ENCODE measurements at places on chromosomes 5 and 9. TPM values are rescaled to one million over a fixed set of nuclear protein-coding genes. Genes with fewer than 3 reads are reported as not detected.

- DNase-seq, result no peak
- H3K4me1 ChIP-seq, result no peaks in the 10 kb centered on the region
- H3K4me3 ChIP-seq, result no peak overlapping the region
- H3K27ac ChIP-seq, result no peak overlapping the region
- H3K36me3 ChIP-seq, result no peaks in the 10 kb centered on the region
- no peaks in the 10 kb centered on the region for H3K27me3 ChIP-seq
Observed at GRCh38 chr9:89467278-89467625, 30.7 kb downstream of the SEMA4D start.

DNA sequence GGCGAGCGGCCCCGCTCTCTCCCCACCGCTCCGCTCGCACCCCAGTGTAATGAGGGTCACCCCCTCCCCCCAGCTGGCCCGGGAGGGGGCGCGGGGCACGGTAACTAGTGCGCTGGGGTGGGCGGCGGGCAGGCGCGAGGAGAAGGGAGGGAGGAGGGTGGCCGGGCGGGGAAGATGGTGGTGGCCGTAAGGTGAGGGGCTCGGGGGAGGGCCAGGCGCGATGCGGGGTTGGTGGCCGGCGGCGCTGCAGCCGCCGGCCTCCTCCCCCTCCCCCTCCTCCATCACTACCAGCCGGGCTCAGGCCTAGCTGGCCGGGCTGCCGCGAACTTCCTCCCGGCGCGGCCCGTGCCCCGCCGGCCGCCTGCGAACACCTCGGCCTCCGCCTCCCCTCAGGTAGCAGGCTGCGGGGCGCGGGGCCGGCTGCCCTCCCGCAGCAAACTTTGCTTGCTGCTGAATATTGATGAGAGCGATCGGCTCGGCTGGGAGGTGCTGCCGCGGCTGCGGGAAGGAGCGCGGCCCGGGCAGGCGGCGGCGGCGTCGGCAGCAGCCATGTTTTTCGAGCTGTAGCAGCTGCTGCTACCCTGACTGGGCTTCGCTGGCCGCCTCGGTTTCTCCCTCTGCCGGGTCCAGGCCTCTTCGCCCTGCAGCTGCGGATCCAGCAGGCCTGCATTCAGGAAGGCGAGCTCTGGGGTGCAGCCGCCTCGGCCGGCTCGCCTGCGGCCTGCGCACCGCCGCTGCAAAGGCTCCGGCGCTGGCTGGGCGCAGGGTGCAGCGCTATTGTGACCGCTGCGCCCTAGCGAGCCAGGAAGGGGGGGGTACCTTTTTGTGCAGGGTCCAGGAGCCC, 502 bp downstream of the NSD1 start:
- peaks cover 15% of the 10 kb centered on the region for H3K4me1 ChIP-seq
- peak overlapping the region; percentile 99 for H3K27ac ChIP-seq
- H3K4me3 ChIP-seq, result peak overlapping the region; percentile 78
- DNase-seq, result peak; percentile 67
- H3K36me3 ChIP-seq, result no peaks in the 10 kb centered on the region

DNA sequence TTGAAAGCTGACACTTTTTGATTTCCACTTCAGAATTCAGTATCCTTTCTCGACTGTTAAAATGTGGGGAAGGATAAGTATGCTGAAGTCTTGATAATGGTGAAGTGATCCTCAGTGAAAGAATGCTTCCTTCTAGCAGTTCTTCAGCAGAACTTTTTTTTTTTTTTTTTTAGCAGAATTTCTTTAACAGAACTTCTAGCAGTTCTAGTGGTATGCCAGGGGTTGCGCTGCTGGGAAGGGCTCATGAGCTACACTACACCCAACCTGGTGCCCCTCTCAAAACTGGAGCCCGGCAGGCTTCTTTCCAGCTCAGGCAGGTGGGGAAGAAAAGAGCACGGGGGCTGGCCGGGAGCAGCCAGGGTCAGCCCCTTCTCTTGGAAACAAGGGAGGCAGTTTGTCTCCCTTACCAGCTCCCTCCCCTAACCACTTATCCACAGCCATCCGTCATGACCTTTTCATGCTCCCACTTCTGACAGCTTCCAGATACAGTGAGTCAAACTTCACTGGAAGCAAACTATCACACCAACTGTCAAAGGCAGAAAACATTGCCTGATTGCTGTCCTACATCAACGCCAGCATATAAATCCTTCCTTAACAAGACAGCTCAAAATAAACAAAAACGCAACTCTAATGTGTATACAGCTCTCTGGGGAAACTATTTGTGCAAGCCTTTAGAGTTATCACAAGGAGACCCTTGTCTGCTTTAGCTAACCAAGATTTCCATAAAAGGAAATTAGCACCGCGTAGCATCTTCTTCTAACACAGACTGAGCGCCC, 211.5 kb downstream of the GAPVD1 start:
- peaks cover 30% of the 10 kb centered on the region for H3K4me1 ChIP-seq
- H3K27me3 ChIP-seq, result no peaks in the 10 kb centered on the region
- H3K4me3 ChIP-seq, result no peak overlapping the region
- DNase-seq, result peak; percentile 73
- H3K27ac ChIP-seq, result peak overlapping the region; percentile 71
- no peaks in the 10 kb centered on the region for H3K36me3 ChIP-seq

- H3K36me3 ChIP-seq, result no peaks in the 10 kb centered on the region
- no peak for DNase-seq
- no peaks in the 10 kb centered on the region for H3K4me1 ChIP-seq
Observed at GRCh38 chr5:178147406-178147805, 6.3 kb downstream of the NHP2 start.

The ACTBL2 gene
- total RNA-seq, result not detected

DNA sequence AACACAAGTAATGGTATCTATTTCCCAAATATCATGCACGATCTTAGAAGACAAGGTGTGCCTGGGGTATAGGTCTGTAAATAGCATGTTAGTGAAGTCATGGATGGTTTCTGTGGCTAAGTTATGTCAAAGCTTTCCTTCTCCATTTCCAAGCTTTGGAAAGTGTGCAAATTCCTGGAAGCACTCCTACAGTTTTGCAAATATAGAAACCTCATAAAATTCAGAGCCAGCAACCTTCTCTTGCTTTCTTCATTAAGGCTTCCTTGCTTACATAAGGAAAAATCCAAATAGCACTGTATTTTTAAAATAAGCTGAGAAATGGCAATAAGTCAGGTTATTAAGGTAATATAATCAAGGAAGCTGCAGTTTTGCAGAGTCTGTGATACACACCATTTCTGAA, 134.6 kb upstream of the DPYSL3 start:
- H3K4me1 ChIP-seq, result no peaks in the 10 kb centered on the region
- H3K36me3 ChIP-seq, result no peaks in the 10 kb centered on the region
- H3K27me3 ChIP-seq, result no peaks in the 10 kb centered on the region
- no peak overlapping the region for H3K4me3 ChIP-seq
- DNase-seq, result no peak
- no peak overlapping the region for H3K27ac ChIP-seq

The PCDHGA5 gene
- total RNA-seq, result 7.2 TPM

- H3K36me3 ChIP-seq, result no peaks in the 10 kb centered on the region
- no peak for DNase-seq
- no peaks in the 10 kb centered on the region for H3K27me3 ChIP-seq
- H3K27ac ChIP-seq, result no peak overlapping the region
- H3K4me3 ChIP-seq, result no peak overlapping the region
Observed at GRCh38 chr9:68585034-68585761, 44.5 kb upstream of the TMEM252 start.

GRCh38 chr5:126137891-126138280, 285.3 kb upstream of the GRAMD2B start:
- H3K36me3 ChIP-seq, result no peaks in the 10 kb centered on the region
- H3K27me3 ChIP-seq, result no peaks in the 10 kb centered on the region
- H3K4me1 ChIP-seq, result no peaks in the 10 kb centered on the region
- H3K4me3 ChIP-seq, result no peak overlapping the region
- no peak overlapping the region for H3K27ac ChIP-seq
- DNase-seq, result no peak

The PITX1 gene
- 3.1 TPM for total RNA-seq

- H3K27ac ChIP-seq, result peak overlapping the region; percentile 35
- DNase-seq, result peak; percentile 85
Observed at GRCh38 chr9:130689937-130690700, 3.5 kb upstream of the EXOSC2 start.

The BRIX1 gene
- 23.9 TPM for total RNA-seq

- DNase-seq, result no peak
- no peak overlapping the region for H3K4me3 ChIP-seq
Observed at GRCh38 chr9:137313956-137314560, 12.0 kb upstream of the NRARP start.

DNA sequence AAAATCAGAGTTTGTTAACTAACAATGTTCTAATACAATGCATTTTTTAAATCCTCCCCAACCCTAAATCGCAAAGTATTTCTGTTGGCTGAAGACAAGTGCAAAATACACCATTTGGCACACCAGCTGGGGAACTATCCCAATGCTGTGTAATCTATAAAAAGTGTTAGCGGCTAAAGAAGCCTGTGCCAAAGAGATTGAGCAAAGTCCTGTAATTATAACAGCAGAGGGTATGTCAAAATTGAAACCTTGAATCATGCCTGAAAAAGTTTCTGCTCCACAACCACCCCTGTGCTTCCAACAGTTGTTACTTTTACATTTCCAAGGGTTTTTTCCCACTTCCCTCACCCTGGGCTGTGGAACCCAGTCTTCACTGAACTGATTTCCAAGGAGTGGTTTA, 83.1 kb upstream of the PLPP6 start:
- peaks cover 2% of the 10 kb centered on the region for H3K4me1 ChIP-seq
- no peak for DNase-seq
- no peaks in the 10 kb centered on the region for H3K36me3 ChIP-seq
- H3K27me3 ChIP-seq, result no peaks in the 10 kb centered on the region

DNA sequence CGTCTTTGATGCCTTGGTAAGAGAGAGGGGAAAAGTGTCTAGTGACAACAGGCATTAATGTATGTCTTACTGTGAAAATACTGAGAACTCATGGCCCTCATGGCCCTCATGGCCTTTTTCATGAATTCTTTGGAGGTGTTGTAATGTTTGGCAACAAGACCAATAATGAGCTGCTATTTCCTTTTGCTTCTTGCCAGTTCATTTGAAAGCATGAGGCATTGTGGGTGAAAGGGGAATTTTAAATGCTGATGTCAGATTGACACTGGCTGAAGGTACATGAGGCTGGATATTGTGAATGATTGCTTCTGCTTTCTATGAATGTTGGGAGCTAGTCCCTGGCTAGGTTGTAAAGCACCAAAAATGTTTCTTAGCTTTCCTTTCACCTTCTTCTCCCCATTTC, 79.2 kb downstream of the DOCK2 start:
- H3K4me1 ChIP-seq, result no peaks in the 10 kb centered on the region
- H3K36me3 ChIP-seq, result no peaks in the 10 kb centered on the region
- H3K27ac ChIP-seq, result no peak overlapping the region
- no peak overlapping the region for H3K4me3 ChIP-seq
- DNase-seq, result no peak
- H3K27me3 ChIP-seq, result no peaks in the 10 kb centered on the region

DNA sequence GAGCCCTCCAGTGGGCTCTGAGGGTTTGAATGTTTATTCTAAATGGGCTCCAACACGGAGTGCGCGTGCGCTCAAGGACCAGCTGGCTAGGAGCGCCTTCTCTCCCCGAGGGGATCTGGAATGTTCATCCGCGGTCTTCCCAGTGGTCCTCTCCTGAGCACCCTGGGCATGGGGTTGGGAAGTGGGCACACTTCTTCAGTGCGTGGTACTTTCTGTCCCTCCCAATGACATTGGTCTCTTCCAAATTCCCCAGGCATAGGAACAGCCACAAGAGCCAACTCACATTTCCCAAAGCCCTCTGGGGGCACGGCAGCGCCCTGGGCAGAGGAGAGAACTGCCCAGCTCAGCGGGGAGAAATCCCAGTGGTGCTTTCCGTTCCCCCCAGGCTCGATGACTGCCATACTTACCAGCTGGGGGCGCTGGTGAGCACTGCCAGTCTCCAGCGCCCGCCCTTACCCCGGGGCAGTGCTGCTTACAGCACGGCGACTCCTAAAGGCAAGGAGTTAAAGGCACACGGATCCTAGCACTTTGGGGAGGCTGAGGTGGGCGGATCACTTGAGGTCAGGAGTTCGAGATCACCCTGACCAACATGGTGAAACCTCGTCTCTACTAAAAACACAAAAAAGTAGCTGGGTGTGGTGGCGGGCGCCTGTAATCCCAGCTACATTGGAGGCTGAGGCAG, 29.9 kb upstream of the OBP2B start:
- peak overlapping the region; percentile 17 for H3K4me3 ChIP-seq
- DNase-seq, result peak; percentile 87
- H3K27ac ChIP-seq, result peak overlapping the region; percentile 78
- peaks cover 12% of the 10 kb centered on the region for H3K4me1 ChIP-seq

The RASEF gene
- total RNA-seq, result 0.08 TPM

The IFNA16 gene
- total RNA-seq, result not detected

- no peak overlapping the region for H3K4me3 ChIP-seq
- peaks cover 6% of the 10 kb centered on the region for H3K4me1 ChIP-seq
- no peak overlapping the region for H3K27ac ChIP-seq
- H3K27me3 ChIP-seq, result no peaks in the 10 kb centered on the region
Observed at GRCh38 chr5:159787837-159788236, 128.4 kb upstream of the ADRA1B start.

The SVEP1 gene
- 20.0 TPM for total RNA-seq

The PLAC8L1 gene
- 0.78 TPM for total RNA-seq

DNA sequence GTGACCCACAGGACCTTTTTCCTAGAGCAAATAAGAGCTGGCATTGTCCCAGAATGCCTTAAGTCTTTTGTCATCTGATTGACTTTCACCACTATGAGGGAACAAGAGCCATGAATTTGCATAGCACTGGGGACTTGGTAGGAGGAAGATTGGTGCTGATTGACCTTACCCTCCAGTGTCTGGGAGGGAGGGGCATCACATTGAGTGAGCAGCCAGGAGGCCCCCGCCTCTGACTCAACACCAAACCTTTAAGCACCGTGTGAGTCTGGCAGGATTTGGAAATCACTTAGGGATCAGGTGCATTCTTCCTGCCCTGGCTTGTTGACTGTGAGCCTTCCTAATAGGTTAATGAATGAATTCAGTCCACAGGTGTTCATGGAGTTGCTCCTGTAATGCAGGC, 40.7 kb downstream of the WNK2 start:
- H3K36me3 ChIP-seq, result no peaks in the 10 kb centered on the region
- H3K4me1 ChIP-seq, result no peaks in the 10 kb centered on the region
- no peak overlapping the region for H3K27ac ChIP-seq
- no peaks in the 10 kb centered on the region for H3K27me3 ChIP-seq
- DNase-seq, result no peak
- H3K4me3 ChIP-seq, result no peak overlapping the region

GRCh38 chr9:5920860-5921328, 30.2 kb downstream of the MLANA start:
- no peak overlapping the region for H3K27ac ChIP-seq
- H3K4me3 ChIP-seq, result no peak overlapping the region
- no peaks in the 10 kb centered on the region for H3K4me1 ChIP-seq
- DNase-seq, result no peak
- no peaks in the 10 kb centered on the region for H3K27me3 ChIP-seq

DNA sequence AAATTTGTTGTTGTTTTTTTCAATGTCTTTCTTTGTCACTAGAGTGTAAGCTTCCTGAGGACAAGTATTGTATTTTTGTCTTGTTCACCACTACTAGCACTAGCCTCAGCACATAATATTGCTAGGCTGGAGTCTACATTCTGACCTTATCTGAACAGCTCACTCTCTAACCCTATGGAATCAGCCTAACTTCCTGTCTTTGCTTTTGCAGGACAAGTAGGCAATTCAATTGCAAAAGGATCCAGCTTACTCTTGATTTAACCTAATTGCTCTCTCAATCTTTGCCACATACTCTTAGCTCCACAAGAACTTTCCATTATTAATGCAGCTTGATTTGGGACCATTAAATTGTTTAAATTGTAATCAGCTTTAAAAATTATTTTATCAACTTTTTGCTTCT, 308.5 kb downstream of the MAN2A1 start:
- H3K36me3 ChIP-seq, result no peaks in the 10 kb centered on the region
- H3K27ac ChIP-seq, result no peak overlapping the region
- H3K4me1 ChIP-seq, result no peaks in the 10 kb centered on the region
- no peaks in the 10 kb centered on the region for H3K27me3 ChIP-seq
- no peak overlapping the region for H3K4me3 ChIP-seq
